ENCODE measurements at places on chromosomes 7 and 10. TPM values are rescaled to one million over a fixed set of nuclear protein-coding genes. Genes with fewer than 3 reads are reported as not detected.

SEC61A2 gene
- 4.2 TPM for total RNA-seq

PSPH gene
- total RNA-seq = 4.6 TPM

COL1A2 gene
- 54.0 TPM for total RNA-seq

ZNF503 gene
- total RNA-seq = 38.6 TPM

DNA2 gene
- 2.3 TPM for total RNA-seq

GRCh38 chr10:14879928-14880193 lies 1.2 kb downstream of the SUV39H2 start:
- H3K27ac ChIP-seq = no peak overlapping the region
- no peaks in the 10 kb centered on the region for H3K36me3 ChIP-seq
- no peak for DNase-seq
- H3K4me1 ChIP-seq = peaks cover 34% of the 10 kb centered on the region
- H3K4me3 ChIP-seq = no peak overlapping the region
- no peaks in the 10 kb centered on the region for H3K27me3 ChIP-seq

DNA sequence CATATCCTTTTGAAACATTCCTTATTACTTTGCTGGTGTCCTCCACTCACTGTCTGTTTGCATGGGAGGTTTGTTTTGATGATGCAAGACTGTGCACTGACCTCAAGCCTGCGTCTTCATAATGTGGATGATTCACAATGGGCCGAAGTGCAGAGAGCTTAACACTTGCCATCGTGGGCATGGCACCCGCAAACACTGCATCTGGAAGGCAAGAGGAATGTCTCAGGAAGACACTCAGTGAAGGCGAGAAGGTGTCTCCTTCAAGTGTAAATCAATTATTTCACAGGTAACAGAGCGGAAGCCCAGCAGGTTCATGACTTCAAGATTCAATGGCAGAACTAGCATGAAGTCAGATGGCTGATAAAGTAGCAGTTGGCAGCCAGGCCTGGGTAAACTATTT lies 98.1 kb downstream of the DPY19L1 start:
- no peaks in the 10 kb centered on the region for H3K4me1 ChIP-seq
- DNase-seq = no peak
- no peak overlapping the region for H3K4me3 ChIP-seq
- no peak overlapping the region for H3K27ac ChIP-seq

GRCh38 chr7:76259124-76260093 lies 43.1 kb upstream of the HSPB1 start:
- peaks cover 8% of the 10 kb centered on the region for H3K4me1 ChIP-seq
- H3K4me3 ChIP-seq = no peak overlapping the region

- no peak overlapping the region for H3K4me3 ChIP-seq
- H3K36me3 ChIP-seq = no peaks in the 10 kb centered on the region
- no peak for DNase-seq
- peaks cover 3% of the 10 kb centered on the region for H3K4me1 ChIP-seq
- H3K27ac ChIP-seq = no peak overlapping the region
These were observed 17.5 kb downstream of the AVPI1 start for GRCh38 chr10:97669571-97669970.

GRCh38 chr10:30411263-30411662 lies 22.7 kb upstream of the MAP3K8 start:
- no peak overlapping the region for H3K27ac ChIP-seq
- no peak overlapping the region for H3K4me3 ChIP-seq
- no peak for DNase-seq

- peak overlapping the region; percentile 18 for H3K27ac ChIP-seq
- no peaks in the 10 kb centered on the region for H3K36me3 ChIP-seq
- H3K27me3 ChIP-seq = no peaks in the 10 kb centered on the region
- peaks cover 19% of the 10 kb centered on the region for H3K4me1 ChIP-seq
These were observed 369.7 kb upstream of the NPVF start for GRCh38 chr7:25597946-25598345.
